SHP77 treated with DMSO at 0.1 percent for 48 hours (cell line): ENCODE measurements at places on chromosomes 1 and 21.

GRCh38 chr1:93537924-93538323 lies 90.0 kb downstream of the FNBP1L start:
- DNase-seq: no peak

DNA sequence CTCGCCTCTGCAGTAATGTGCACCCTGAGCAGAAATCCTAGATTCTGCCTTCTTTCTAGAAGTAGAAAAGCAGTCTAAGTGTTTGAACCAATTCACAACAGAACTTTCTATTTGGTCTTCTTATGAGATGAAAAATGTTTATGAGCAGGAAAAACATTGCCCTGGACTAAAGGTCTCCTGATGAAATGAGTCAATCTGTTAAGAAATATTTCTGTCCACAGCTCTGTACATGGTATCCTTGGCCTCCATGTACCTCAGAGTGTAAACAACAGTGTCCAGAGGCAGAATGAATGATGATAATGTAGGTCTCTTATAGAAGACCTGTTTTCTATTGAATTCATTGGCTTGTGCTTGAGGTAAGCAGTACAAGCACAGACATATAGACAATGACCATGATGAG lies 6.2 kb upstream of the APCS start:
- DNase-seq: no peak

GRCh38 chr1:230205719-230206198 lies 138.7 kb downstream of the GALNT2 start:
- DNase-seq: no peak

DNA sequence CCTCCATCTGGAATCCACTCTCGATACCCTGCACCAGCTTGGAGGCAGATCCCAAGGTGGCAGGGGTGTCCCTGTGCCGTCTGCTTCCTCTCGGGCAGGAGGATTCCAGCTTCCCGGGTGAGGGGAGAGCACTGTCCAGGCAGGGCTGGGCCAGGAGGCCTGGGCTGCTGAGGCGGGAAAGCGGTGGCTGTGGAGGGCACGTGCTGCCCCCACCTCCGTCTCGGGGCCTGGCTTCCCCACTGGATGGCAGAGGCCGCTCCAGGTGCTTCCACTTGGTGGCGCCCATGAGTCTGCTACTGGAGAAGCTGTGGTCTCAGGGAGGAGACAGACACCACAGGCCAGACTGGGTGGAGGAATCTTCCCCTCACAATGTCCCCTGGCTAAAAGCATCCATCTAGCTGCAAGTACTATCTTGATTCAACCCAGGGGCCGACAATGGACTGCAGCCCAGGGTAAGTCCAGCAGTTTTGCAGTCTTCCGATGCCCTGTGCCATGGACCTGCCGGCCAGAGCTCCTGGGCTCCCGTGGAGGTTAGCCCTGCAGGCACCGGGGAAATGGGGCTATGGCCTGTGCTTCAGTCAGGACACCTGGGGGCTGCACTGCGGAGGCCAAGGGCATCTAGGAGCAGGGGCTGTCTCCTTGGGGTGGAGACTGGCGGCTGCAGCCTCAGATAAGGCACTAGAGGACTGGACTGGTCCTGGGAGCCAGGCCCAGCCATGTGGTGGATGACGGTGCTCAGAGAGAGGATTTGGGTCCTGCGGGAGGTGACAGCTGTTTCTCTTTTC lies 41.3 kb upstream of the EIF4G3 start:
- DNase-seq: no peak

GRCh38 chr1:221439747-221440501 lies 302.0 kb downstream of the DUSP10 start:
- no peak for DNase-seq

DNA sequence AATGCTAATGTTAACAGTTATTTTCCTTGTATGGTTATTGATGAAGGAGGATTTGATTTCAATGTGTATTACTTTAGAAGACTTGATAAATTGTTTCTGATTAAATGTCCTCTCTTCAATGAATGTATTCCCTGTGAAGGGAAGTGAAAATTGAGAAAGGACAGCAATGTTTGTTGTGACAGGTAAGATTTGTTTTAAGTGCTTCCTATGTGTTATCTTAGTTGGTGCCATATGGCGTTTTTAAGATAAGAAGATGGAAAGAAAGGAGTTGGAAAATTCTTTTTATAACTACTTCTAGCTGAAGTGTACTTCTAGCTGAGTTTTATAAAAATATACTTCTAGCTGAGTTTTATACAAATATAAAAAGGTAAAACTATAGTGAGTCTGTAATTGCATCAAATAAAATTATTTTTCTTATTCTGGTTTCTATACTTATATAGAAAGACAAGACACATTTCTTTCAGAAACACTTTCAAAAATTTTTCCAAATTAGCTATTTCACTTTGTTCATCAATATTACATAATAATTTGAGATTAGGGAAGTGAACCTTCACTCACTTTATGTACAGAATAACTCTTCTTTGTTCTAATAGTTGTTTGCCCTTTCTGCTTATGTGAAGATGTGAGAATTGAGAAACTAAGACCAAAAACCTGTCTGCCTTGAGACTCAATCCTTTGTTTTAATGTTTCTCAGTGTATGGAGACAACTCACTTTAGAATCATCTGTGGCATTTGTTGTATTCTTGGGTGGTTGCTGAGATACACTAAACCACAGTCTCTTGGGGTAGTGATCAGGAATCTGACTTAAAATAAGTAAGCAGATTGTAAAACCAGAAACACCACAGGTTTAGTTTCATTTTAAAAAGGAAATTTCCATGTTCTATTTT lies 382.9 kb upstream of the B3GALT2 start:
- no peak for DNase-seq

- no peak for DNase-seq
Measured at GRCh38 chr1:110875216-110875731, 2.3 kb downstream of the CD53 start.

DNA sequence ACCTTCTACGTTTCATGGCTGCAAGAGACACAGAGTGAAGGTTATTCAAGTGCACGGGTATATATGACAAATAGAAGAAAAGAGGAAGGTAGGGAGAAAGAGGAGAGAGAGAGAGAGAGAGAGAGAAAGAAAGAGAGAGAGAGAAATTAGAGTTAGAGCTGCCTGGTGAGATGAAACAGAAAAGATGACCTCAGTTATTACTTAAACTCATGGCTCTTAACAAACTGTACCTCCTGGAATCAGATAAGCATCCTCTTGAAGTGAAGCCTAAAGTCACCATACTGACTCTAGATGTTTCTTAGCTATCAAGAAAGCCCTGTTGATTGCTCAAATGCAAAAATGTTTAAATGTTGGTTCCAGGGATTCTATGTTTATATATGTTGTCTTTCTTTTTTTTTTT lies 597.7 kb upstream of the ZP4 start:
- no peak for DNase-seq

DNA sequence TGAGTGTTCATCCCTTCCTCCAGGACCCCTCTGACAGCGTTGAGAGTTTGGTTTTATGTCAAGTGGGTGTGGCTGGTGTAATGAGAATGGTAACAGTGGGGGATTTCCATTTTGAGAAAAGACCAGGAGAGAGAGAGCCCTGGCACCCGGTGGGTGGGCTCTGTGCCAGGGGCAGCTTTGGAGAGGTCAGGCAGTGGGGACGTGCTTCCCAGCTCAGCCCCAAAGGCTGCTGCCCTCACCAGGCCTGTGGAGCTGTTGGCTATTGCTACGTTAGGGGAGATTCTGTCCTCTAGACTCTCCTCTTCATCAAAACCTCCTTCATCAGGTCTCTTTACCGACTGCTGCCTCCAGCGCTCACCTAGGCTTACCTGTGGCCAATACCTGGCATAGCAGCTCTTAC lies 176.3 kb downstream of the PTPRU start:
- peak; percentile 22 for DNase-seq

- no peak for DNase-seq
Measured at GRCh38 chr21:33015096-33015495, 10.6 kb upstream of the OLIG2 start.

GRCh38 chr1:228837817-228838716 lies 102.8 kb downstream of the RHOU start:
- no peak for DNase-seq

- DNase-seq: no peak
Measured at GRCh38 chr1:175388285-175388684, 195.7 kb upstream of the KIAA0040 start.

DNA sequence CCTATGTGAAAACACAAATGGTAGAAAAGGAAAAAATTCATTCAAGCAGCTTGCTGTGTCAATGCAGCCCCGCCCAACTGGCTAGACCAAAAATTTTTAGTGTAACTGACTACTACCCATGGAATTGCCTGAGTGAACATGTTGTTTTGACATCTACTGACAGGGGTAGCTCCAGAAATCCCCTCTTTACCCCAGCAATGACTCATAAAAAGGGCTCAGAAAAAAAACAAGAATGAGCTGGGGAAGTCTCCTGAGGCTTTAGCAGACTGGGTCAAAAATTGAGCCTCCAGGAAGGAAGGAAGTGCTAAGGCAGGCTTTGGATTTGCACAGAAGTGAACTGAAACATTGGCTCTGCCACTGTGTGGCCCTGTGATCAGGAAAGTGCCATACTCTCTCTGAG lies 24.4 kb upstream of the FGGY start:
- DNase-seq: no peak

DNA sequence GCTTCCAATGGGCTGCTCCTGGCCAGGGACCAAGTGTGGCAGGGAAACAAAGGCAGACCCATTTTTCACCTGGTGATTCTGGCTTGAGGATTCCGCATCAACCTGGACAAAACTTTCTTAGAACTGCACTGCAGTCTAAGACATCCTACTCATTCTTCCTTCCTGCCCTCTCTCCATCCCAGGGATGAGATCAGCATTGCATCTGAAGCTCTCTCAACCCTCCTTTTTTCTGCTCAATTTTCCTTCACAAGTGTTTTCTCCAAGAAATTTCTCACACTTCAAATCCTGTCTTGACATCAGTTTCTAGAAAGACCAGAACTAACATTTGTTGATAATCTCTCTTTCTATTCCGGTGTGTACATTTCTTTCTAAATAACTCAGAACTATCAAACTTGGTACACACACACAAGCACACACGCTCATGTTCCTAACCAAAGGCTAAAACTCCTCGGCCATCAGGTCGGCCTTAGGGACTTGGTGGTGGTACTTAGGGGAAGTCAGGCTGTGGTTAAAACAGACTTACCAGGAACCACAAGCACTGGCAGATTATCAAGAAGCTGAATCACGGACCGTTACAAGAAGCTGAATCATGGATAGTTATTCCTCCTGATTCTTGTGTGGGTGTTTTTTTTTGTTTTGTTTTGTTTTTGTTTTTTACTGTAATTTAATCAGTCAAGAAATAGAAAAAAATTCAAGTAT lies 21.0 kb upstream of the CXADR start:
- DNase-seq: no peak
